ENCODE measurements at places on chromosomes 1 and 21. TPM values are rescaled to one million over a fixed set of nuclear protein-coding genes. Genes with fewer than 3 reads are reported as not detected.

DNA sequence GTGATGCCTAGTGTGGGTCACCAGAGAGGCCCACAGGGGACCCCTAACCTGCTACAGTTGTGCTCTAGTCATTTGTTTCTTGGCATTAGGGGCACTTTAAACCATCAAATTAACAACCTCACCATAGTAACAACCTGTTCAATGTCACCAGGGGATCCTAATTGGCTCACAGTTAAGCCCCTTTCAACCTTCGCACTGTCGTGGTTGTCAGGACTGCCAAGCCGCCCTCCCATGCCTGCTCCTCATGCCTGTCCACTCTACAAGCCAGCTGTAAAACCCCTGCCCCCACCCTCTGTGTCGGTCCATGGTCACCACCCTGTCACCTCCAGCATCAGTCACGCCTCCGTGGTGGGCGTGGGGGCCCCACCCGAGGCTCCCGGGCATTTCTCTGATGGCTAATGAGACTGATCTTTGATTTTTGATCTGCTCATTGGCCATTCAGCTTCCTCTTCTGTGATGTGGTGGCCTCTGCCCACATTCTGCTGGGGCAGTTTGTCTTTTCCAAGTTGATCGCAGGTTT is 96.6 kb downstream of the WDR4 start:
- DNase-seq: no peak

DNA sequence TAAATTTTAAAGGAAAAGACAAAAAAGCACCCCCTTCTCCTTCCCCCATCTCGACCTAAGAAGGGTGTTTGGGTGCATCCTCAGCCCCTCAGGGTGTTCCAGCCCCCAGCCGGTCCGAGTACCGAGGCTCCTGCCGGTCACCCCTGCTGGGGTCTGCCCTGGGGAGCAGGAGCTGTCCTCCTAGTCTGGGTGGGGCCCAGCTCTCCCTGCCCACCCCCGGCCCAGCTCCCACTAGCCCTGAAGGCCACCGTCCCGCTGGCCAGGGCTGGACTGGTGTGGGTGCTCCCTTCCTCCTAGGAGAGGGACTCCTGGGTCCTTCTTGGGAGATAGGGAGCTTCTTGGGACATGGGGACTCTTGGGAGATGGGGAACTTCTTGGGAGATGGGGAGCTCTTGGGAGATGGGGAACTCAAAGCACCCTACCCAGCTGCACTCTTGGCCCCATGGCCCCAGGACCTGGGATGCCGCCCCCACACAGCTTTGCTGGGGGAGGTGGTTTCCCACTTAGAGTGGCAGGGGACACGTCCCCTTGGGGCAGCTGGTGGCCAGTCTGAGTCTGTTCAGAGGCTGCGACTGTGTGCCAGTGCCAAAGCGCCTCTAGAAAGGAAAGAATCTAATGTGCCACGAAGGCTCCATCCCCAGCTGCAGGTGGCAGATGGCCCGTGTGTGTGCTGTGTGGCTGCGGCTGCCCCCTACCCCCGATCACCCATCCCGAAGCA is 44.5 kb downstream of the MORN1 start:
- no peak for DNase-seq

DNA sequence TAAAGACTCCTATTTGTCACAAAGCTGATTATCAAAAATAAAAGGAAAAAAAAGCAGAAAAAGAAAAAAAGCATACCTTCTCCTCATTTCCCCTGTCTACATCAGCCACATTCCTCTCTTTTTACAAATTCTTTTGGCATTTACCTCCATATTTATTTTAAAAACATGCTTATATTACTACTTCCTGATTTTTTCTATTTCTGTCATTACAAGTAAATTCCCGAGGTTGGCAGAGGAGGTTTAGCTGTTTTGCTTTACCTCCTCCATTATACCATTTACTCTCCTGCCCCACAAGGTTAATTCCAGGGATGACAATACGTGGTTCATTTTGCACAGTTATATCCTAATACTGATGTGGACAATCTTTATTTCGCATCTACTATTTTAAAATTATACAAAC is 26.3 kb upstream of the CD34 start:
- no peak for DNase-seq

The S100A2 gene
- 1.1 TPM for total RNA-seq

DNA sequence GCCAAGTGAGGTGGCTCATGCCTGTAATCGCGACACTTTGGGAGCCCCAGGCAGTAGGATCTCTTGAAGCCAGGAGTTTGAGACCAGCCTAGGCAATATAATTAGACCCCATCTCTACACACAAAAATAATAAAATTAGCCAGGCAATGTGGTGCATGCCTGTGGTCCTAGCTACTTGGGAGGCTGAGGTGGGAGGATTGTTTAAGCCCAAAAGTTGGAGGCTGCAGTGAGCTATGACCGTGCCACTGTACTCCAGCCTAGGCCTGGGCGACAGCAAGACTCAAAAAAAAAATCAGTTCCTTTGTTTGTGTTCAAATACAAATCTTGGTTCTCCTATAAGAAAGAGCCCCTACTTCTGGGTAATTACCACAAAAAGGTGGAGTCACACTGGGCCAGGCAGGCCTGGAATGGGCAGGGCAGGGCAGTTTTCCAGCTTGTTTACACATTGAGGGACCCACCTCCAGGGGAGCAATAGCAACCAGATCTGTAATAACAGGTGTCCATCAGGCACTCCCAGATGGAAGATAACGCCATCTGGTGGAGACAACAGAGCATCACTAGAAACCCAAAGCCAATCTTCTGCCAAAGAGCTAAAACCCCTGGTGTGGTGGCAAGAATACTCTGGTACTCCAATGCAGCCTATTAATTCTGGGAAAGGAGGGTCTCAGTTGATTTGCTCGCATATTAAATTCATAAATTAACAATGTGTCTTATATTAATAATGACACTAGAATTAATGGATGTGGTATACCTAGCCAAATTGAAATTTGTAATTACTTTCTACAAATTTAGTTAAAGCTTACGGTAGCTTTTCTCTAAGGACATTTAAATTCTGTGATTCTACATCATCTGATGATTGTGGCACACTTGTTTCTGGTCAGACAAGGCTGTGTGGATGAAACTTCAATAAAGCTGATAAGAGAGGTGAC is 13.2 kb downstream of the PPP1R15B start:
- peak; percentile 30 for DNase-seq

DNA sequence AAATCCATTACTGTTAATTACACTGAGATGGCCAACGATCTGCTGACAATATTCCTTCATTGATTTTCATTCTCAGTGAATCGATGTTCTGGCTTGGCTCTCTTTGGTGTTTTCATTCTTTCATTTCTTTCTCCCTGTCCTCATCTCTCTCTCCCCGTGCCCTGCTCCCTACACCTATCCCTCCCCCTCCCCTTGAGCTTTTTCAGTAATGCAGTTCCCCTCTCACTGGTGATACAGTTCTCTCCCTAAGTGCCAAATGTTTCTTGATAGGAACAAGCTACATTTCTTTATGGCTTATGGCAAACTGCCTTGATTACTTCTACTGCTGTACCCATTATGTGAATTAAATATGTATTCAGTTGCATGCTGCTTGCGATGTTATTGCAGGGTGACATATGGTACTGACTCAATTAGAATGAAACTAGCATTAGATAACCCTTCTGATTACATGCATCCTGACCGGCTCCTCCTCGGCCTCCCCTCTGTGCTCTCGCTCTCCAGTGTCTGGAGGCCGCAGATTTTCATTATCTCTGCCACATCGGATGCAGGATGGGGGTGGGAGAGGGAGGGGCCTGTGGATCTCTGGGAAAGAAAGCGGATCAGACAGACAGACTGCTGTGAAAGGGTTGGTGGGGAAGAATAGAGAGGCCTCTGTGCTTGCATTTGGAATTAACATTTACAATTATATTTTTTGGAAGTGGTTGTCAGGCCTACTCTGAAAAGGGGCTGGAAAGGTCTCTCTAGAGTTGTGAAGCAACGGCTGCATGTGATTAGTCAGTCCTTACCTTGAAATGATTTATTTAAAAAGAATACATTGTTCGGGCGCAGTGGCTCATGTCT is 130.9 kb downstream of the PBX1 start:
- no peak for DNase-seq

DNA sequence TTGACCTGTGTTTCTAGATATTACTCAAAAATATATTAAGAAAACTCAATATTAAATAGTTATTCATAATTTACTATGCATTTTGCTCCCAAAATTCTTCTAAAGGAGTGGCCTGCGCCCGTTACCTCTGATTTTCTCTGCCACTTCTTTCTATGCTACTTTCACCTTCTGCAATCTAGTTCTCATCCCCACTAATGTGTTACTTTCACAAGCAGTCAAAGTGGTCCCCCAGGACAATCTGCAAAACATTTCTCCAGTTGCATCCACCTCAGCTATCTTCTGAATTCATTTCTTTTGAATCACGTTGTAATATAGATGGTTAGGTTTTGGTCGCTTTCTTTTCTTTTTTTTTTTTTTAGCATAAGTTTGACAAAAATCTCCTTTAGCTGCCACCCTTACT is 13.4 kb downstream of the INSL5 start:
- no peak for DNase-seq

The PTGFRN gene
- 38.0 TPM for total RNA-seq

The CGN gene
- total RNA-seq: 0.91 TPM

DNA sequence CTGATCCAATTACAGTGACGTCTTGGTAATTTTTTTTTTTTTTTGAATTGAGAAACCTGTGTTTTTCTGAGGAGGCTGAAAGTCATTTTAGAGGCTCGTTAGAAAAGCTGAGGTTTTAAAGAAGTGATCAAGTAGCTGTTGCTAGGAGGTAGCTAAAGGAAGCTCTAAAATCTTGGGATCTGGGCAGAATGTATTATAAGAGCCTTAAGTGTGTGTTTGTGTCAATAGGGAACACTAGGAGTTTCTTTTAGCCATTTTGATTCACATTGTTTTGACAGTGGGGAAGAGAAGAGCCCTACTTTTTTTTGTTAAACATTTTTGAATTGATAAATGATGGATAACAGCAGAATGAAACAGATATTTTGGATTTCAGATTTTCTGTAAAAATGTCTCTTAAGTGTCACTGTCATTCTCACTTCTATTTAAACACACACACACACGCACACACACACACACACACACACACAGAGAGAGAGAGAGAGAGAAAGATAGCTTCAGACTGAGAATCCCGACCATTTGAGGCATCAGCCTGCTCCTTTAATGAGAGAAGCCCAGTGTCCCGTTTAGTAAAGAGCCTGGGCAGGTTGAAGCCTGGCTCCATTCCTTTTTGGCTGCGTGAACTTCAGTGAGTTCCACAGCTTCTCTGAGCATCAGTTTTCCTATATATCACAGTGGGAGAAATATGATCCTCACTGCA is 79.1 kb upstream of the GPR88 start:
- DNase-seq: no peak

DNA sequence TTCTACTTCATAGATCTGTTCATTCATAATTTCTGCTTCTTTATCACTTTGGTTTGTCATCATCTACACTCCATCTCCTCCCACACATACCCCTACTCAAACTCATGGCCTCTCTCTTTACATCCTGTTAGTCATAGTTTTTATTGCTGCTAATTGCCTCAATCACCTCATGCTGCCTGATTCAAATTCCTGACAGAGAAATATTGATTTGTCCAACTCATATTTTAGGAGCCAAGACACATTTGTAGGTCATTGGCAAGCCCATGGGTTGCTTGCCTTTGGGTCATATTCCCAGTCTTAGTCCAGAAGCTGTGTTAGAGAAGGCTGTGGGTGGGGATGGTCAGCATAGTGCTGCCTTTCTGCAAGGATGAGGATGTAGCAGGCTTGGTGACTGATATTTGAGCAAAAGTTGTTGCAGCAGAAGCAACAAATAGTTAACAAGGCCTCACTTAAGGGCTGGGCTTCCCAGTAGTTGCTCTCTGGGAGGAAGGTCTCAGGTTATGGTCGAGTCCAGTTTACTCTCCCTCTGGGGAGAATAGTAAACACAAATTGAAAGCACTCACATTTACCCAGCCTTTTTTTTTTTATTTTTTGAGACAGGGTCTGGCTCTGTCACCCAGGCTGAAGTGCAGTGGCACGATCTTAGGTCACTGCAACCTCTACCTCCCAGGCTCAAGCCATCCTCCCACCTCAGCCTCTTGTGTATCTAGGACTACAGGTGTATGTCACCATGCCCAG is 22.4 kb upstream of the EPS15 start:
- DNase-seq: no peak

The DIO1 gene
- not detected for total RNA-seq

GRCh38 chr1:25128121-25128621 is 104.1 kb downstream of the SYF2 start:
- DNase-seq: no peak

- DNase-seq: no peak
Measured at GRCh38 chr1:147478521-147478920, 62.8 kb upstream of the BCL9 start.

- peak; percentile 38 for DNase-seq
Measured at GRCh38 chr1:235873045-235873444, 6.3 kb upstream of the LYST start.

- DNase-seq: no peak
Measured at GRCh38 chr1:24619376-24619775, 23.7 kb upstream of the SRRM1 start.

GRCh38 chr21:23452384-23453083 is 2154.7 kb downstream of the MRPL39 start:
- DNase-seq: no peak

GRCh38 chr21:30942192-30942591 is 60.8 kb upstream of the KRTAP11-1 start:
- no peak for DNase-seq

The FMN2 gene
- not detected for total RNA-seq

DNA sequence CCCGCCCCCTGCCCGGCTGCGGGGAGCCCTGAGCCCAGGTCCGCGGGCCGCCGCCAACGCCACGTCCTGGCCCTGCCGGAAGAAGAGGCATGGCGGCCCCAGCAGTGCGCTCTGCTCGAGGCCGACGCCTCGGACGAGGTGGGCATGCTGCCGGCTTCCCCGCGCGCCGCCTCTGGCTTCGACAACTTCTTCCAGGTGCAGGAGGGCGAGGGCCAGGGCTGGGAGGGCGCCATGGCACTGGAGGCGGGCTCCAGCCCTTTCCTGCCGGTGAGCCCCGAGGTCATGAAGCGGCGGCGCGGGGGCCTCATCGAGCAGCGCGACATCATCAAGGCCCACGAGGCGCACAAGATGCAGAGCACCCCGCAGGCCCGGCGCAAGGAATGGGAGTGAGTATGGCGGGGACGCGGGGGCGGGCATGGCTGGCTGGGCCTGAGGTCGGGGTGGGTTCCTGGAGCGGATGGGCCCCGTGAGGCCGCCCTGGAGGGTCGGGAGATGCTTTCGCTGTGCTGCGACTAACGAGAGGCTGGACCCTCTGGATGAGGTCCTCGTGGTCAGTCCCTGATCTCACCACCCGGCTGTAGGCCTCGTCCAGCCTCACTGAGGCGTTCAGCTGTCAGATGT is 70.0 kb upstream of the CACNA1E start:
- DNase-seq: no peak

The S100A10 gene
- total RNA-seq: 105 TPM

The KIF14 gene
- total RNA-seq: 11.5 TPM

The TMOD4 gene
- 2.6 TPM for total RNA-seq

The BRINP3 gene
- total RNA-seq: not detected

- no peak for DNase-seq
Measured at GRCh38 chr1:22880174-22880601, 92.5 kb downstream of the LACTBL1 start.

The CELSR2 gene
- 4.1 TPM for total RNA-seq

DNA sequence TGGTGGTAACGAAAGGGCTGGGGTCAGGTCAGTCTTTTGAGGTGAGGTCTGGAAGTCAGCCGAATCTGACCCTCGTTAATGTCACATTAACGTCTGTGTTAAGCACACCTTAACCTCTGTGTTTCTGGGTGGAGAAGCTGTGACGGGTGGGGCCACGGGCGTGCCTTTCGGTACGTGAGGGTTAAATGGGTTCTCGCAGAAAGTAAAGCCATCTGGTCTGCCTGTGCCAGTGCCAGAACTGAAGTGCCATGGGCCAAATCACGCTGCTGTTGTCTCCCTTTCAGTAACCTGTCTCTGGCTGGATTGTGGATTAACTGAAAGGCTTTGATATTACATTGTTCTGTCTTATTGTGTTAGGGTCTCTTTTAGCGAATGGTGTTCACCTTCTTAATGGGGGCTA is 14.4 kb downstream of the URB2 start:
- DNase-seq: no peak

Data from activated T-helper 1 cell treated with anti-CD3 and anti-CD28 coated beads, Interleukin-12 subunit alpha, Interleukin-12 subunit beta, Interleukin-2, Interleukin-4 antibody, amounts not matched to agents 30 ng/mL and 10 ng/mL and 1 ng/mL, durations not matched to agents 14 hours and 24 hours and 36 hours (primary cell).